Stimulated activated CD8-positive, alpha-beta memory T cell treated with anti-CD3 and anti-CD28 coated beads, Interleukin-4, amount 100 ng/mL, for 1 hour (primary cell): ENCODE measurements at places on chromosomes 7 and 10.

GRCh38 chr7:95026421-95027072 lies 119.2 kb downstream of the PPP1R9A start:
- DNase-seq: no peak

DNA sequence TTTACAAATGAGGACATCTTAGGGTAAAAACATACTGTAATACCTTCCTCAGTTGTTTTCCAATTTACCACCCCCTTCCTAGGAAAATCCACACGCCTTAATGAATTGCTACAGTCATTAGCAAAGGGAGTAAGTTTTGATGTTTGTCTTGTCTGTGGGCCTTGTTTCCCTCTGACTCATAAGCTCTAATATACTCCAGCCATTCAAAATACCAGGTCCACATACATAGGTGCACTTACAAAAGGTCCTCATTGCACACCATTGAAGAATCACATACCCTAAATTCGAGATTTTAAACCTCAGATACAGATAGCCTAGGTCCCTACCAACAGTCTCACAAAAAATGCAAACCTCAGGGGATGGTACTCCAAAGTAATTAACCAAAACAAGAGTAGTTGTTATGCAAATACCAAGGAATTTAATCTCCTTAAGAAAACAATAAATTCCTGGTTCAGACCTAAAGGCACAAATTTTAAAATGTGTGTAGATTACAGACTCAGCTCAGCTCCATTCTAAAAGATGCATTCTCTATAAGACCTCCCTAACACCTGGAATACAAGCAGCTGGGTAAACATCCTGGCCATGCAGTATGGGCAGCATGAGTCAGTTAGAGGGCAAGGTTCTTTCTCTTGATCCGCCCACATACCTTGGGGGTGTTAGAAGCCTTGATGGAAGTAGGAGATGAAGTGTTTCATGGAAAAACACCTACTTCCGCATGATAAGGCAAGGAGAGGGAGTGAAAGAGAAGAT lies 3.0 kb upstream of the LIPK start:
- DNase-seq: no peak

- DNase-seq: no peak
Measured at GRCh38 chr10:28139138-28139537, 140.3 kb upstream of the ODAD2 start.

GRCh38 chr10:25745976-25746375 lies 188.1 kb upstream of the MYO3A start:
- DNase-seq: no peak
